ENCODE measurements at places on chromosomes 11 and 22. TPM values are rescaled to one million over a fixed set of nuclear protein-coding genes. Genes with fewer than 3 reads are reported as not detected.

LYVE1 gene
- 4.1 TPM for polyA plus RNA-seq

ACTN3 gene
- 0.02 TPM for polyA plus RNA-seq

TMEM191C gene
- polyA plus RNA-seq, result 3.2 TPM

OR5B21 gene
- polyA plus RNA-seq, result not detected

KDM4D gene
- 0.14 TPM for polyA plus RNA-seq

CDCA5 gene
- 8.8 TPM for polyA plus RNA-seq

GDPD4 gene
- 0.18 TPM for polyA plus RNA-seq

BMAL1 gene
- polyA plus RNA-seq, result 9.2 TPM

OR52E8 gene
- not detected for polyA plus RNA-seq

GAL3ST1 gene
- 0.15 TPM for polyA plus RNA-seq

NDUFC2 gene
- 140 TPM for polyA plus RNA-seq

DGAT2 gene
- polyA plus RNA-seq, result 17.2 TPM

OR4D5 gene
- polyA plus RNA-seq, result not detected

CRYAB gene
- 89.6 TPM for polyA plus RNA-seq

BCO2 gene
- polyA plus RNA-seq, result 9.1 TPM

NAT10 gene
- 24.0 TPM for polyA plus RNA-seq

CDC42BPG gene
- polyA plus RNA-seq, result 30.7 TPM

CCDC73 gene
- 0.05 TPM for polyA plus RNA-seq

TCP11L1 gene
- polyA plus RNA-seq, result 2.4 TPM

CECR2 gene
- polyA plus RNA-seq, result 0.09 TPM

RIMBP3C gene
- polyA plus RNA-seq, result 0.02 TPM

NOX4 gene
- polyA plus RNA-seq, result 0.20 TPM
